ENCODE measurements at places on chromosomes 4 and X.

DNA sequence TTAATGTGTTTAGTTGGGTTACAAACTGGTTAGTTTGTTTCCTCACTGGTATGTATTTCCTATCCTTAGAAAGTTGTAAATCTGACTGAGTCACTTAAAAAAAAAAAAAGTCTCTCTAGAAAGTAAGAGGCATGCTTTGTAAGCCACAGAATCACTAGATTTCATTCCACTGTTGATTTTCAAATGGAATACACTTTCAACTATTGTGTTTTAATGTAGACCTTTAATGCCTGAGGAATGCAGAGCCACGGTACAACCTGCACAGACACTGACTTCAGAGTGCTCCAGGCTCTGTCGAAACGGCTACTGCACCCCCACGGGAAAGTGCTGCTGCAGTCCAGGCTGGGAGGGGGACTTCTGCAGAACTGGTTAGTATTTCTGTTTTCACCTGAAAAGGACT is 88.6 kb downstream of the HHIP start:
- DNase-seq, result no peak

GRCh38 chr4:65669111-65670019 is 924 bp downstream of the EPHA5 start:
- DNase-seq, result no peak

DNA sequence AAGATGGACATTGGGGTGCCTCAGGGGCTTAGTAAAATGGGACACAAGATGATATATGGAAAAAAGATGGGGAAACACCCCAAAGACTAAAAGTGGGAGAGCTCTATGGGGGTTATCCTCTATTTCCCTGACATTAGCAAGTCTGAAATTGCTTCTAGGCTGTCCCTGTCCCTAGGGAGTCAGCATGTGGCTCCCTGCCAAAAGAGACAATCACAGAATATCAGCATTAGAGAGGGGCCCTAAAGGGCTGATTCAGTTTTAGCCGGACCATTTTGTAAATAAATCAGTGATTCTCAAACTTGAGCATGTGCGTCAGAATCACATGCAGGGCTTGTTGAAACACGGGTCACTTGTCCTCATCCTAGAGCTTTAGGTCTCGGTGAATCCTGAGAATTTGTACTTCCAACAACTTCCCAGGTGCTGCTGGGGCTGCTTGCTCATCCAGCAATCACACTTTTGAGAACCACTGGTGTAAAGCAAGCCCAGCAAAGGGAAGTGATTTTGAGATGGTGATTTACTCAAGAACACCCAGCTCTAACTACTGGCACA is 165.3 kb upstream of the DGKK start:
- DNase-seq, result no peak

DNA sequence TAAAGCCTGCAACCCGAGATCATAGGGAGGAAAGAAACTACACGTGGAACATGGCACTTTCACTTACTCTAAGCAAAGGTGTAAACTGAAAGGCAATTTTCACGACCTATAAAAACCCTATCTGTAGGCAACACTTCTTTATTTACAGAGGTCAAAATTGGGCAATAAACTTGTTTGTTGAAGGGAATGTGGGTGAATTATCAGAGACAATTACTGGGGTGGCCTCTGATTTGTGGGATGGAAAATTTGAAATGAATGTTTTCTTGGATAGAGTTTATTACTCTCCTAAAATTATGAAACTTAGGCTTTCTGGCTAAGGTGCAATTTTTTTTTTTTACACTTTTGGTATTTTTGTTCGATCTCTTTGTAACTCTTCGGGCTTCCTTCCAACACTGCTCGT is 734.1 kb upstream of the TENM3 start:
- no peak for DNase-seq

DNA sequence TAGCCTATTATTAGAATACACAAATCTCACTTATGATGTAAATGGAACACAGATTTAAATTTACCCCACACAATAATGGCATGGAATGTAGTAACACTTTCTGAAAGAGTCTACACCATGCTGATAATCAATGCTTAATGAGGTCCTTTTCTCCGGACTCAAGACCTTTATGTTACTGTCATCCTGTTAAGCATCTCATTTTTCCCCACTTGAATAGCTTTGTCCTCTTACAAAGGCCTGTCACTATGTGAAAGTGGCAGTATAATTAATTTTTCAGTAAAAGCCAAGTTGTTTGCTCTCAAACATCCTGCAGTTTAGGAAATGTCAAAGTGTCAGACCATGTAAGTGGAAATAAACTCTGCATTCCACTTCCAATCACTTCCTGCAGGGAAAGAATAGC is 96.4 kb downstream of the GPC3 start:
- no peak for DNase-seq

DNA sequence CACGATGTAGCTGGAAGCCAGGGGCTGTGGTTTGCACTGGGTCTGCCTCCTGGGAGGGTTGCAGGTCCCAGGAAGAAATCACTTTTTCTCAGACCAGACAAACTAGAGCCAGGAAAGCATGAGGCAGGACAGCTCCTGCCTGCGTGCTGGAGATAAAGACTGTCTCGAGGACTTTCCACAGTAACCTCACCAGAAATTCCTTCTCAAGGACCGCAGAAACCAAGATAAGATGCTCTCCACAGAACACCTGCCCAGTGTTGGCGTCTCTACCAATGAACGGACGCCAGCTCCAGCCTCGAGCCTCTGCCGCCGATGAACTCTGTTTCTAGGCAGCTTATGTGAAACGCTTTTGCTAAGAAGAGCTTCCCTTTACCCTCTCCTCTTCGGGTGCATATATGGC is 76.9 kb upstream of the AFAP1 start:
- DNase-seq, result no peak

GRCh38 chrX:2828959-2829411 is 255 bp downstream of the GYG2 start:
- no peak for DNase-seq

DNA sequence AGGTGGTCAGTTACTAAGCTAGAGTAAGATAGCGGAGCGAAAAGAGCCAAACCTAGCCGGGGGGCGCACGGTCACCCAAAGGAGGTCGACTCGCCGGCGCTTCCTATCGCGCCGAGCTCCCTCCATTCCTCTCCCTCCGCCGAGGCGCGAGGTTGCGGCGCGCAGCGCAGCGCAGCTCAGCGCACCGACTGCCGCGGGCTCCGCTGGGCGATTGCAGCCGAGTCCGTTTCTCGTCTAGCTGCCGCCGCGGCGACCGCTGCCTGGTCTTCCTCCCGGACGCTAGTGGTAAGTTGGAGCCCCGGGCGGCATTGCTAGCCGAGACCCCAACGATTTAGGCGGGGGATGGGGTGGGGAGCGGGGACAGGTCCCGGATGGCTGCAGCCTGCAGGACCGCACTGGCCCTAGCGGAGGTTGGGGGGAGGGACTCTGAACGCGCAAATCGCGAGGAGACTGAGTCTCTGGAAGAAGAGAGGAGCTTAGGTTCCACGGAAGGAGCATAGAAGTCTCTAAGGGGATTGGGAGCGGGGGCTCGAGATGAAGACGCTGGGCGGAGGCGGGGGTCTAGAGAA is 573 bp downstream of the HTR2C start:
- no peak for DNase-seq

- no peak for DNase-seq
These were observed 20.1 kb downstream of the ZNF185 start for GRCh38 chrX:152917656-152918579.

Data from amygdala (tissue), 56 donors.